ENCODE measurements at places on chromosomes 7 and 10. TPM values are rescaled to one million over a fixed set of nuclear protein-coding genes. Genes with fewer than 3 reads are reported as not detected.

Gene UCN3
- not detected for total RNA-seq

Gene GCK
- total RNA-seq = 0.34 TPM

Gene LRRD1
- not detected for total RNA-seq

Gene OR13A1
- not detected for total RNA-seq

Gene RNF148
- 0.22 TPM for total RNA-seq

Gene BTBD16
- 0.27 TPM for total RNA-seq

Gene SMO
- 12.8 TPM for total RNA-seq

Gene CLRN3
- total RNA-seq = 0.39 TPM

Gene ARID5B
- total RNA-seq = 4.7 TPM

Gene IL15RA
- 10.5 TPM for total RNA-seq

Gene TMEM176A
- total RNA-seq = not detected

Gene FEZF1
- 0.37 TPM for total RNA-seq

Gene FAM25G
- not detected for total RNA-seq

Gene ERV3-1
- total RNA-seq = 7.2 TPM

Gene GPR26
- not detected for total RNA-seq

Gene NRCAM
- 0.15 TPM for total RNA-seq

Gene PTPN20
- not detected for total RNA-seq

Gene FAM171A1
- 32.5 TPM for total RNA-seq

Gene ZMIZ1
- total RNA-seq = 28.4 TPM

Gene C10orf67
- not detected for total RNA-seq

Gene UTF1
- total RNA-seq = not detected

Gene ELAPOR2
- 26.0 TPM for total RNA-seq
